T-cell (primary cell): ENCODE measurements at places on chromosomes 13 and 19. TPM values are rescaled to one million over a fixed set of nuclear protein-coding genes. Genes with fewer than 3 reads are reported as not detected.

NKPD1 gene
- total RNA-seq, result 1.3 TPM

EXOC3L2 gene
- total RNA-seq, result not detected

- no peak for DNase-seq
Observed at GRCh38 chr19:9166846-9167245, 11.9 kb upstream of the OR7D2 start.

DNA sequence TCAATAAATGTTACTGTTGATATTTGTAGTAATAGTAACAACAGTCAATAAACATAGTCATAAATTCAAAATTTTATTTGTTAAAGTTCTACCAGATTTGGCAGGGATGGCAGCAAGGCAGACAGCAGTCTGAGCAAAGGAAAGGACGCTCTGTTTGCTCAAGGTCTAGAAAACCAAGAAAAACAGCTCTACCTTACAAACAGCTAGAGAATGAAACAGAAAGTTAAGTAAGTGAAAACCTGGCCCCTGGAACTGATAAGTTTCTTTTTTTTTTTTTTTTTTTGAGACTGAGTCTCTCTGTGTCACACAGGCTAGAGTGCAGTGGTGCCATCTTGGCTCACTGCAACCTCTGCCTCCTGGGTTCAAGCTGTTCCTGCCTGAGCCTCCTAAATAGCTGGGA lies 27.9 kb downstream of the ENOX1 start:
- DNase-seq, result no peak

SPACA4 gene
- total RNA-seq, result not detected

REX1BD gene
- total RNA-seq, result 150 TPM

FGF21 gene
- total RNA-seq, result not detected

- no peak for DNase-seq
Observed at GRCh38 chr13:49373716-49374115, 70.1 kb downstream of the CAB39L start.

DNA sequence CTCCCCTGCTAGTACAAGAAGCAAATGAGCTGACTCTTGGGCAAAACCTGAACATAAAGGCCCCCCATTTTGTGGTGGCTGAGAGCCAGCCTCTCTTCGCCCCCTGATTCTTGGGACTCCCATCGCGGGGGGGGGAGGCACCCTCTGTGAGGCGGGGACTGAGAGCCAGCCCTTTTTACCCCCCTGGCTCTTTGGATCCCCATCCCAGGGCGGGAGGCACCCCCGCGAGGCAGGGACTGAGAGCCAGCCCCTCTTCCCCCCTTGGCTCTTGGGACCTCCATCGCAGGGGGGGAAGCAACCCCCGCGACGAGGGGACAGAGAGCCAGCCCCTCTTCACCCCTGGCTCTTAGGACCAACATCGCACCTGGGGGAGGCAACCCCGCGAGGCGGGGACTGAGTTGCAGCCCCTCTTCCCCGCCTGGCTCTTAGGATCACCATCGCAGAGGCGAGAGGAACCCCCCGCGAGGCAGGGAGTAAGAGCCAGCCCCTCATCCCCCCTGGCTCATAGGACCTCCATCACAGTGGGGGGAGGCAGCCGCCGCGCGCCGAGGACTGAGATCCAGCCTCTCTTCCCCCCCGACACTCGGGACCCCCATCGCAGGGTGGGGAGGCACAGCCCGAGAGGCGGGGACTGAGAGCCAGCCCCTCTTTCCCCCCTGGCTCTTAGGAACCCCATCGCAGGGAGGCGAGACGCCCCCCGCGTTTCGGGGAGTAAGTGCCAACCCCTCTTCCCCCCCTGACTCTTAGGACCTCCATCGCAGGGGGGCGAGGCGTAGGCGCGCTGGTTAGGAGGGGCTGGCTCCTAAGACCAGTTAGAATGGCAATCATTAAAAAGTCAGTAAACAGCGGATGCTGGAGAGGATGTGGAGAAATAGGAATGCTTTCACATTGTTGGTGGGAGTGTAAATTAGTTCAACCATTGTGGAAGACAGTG lies 2428.4 kb upstream of the PCDH20 start:
- no peak for DNase-seq

- DNase-seq, result no peak
Observed at GRCh38 chr13:25733001-25733491, 318.8 kb downstream of the SHISA2 start.

DNA sequence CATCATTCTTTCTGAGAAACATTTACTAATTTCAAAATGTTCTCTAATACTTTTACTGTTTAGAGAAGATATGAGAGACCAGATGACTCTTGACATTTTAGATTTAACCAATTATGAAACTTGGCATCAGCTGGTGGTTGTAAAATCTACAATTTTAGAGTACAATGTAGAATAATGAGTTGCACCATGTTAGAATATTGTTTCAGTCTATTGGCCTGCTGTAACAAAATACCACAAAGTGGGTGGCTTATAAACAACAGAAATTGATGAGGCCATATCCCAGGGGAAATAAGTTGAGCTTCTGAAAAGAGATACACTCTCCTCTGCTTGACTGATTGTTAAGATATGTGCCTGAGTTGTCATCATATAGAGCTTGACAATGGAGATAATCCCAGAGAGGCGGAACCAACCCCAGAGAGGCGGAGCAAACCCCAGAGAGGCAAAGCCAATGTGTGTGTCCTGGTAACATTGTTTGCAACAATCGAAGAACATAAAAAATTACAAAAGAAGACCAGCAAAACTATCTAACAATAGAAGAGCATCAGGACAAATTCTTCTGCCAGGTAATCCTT lies 373.0 kb upstream of the SLITRK1 start:
- DNase-seq, result no peak

DNA sequence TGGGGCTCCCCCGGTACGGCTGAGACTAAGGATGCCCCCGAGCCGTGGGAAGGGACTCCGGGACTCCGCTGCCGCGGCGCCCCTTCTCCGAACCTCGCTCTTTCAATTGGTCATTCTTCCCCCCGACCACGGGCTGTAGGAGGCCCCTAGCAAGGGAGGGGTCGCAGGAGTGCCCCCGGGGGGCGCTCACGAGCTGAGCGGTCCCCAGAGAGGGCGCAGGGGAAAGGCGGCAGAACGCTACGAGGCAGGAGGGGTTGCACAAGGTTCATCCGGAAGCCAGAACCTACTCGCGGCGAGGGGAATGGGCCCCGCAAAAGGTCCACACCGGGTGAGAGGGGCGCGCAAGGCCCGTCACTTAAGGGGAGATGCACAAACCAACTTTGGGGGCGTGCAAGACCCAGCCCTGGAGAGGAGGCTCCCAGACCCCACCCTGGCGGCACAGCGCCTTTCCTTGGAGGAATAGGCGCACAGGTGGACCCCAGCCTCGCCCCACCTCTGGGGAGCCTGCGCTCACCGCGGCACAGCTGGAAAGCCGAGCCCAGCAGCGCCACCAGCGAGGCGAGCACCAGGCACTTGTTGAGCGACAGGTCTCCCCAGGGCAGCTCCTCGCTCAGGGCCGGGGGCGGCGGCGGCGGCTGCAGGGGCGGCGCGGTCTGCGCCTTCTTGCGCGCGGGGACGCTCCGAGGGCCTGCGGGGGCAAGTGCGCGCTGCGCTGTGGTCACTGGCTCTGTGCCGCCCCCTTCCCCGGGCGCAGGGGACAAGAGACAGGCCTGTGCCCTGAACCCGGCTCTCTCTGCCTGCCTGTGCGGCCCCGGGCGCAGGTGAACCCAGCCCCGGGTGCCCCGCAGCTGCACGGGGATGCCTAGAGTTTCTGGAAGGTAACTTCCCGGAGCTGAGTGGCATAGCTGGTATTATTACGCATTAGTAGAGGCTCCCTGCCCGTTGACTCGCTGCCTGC lies 2.8 kb downstream of the JSRP1 start:
- DNase-seq, result peak; percentile 47

IFNL4 gene
- total RNA-seq, result not detected

LRRC63 gene
- total RNA-seq, result 0.82 TPM

DNA sequence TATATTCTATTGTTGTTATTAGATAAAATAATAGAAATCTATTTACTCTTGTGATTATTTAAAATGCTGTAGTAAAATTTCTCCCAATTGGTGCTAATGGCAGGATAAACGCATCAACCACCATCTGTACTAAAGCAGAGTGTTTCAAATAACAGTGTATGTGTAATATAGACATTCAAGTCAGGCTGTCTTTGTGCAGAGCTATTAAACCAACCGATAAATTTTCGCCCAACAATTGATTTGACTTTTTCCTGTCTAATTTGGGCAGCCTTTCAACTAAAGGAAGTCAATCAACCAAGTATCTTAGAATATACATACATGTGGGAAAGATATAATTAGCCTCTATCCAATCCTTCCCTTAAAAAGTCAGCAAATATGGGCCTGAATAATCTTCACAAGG lies 5.8 kb downstream of the AMER2 start:
- no peak for DNase-seq

DNA sequence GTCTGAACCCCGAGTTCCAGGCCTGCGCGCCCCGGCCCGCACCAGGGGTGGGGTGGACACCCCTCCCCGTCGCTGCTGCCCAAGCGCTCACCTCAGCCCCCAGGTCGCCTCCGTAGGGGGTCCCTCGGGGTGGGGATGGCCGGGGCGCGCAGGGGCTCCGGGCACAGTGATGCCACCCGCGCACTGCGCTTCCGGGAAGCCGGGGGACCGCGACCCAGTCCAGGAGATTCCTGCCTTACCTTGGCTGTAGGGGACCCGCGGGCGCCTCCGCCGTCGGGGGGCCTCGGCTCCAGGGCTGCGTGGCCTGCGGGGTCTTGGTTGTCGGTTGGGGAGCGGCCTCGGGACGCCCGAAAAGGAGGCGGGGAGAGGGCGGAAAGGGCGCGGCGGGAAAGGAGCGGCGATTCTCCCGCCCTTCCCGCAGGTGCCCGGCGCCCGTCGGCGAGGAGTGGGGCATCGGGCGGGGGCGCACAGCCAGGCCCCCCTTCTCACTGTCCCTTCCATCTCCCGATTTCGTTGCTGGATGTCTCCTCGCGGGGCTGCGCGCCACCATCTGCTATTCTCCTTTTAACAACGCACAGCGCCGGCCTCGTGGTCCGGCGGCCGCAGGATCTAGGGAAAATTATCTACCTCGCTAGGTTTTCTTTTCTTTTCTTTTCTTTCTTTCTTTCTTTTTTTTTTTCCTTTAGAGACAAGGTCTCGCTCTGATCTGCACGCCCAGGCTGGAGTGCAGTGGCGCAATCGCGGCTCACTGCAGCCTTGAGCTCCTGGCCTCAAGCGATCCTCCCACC lies at the start of gene KEAP1:
KEAP1 (minus strand) TSS at position 355 of the 788 bp plus-strand sequence. CDS start 3,323 bp downstream, outside the sequence.
- no peak for DNase-seq

DNA sequence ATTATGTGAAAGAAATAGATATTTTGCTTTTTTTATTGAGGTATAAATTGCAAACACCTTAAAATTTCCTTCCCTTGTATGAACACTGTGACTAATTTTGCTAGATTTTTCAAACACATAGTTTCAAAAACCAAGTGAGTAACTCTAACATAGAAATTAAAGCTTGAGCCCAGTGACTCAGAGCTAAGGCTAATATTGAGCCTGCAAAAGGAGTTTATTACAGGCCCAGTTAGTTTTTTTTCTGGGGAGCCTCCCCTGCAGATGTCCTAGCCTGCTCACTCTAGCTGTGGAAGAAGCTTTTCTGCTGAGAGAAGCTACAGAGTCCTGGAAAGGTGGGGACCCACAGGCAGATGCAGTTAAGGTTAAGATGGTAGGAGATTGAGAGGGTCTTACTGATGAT lies 3.4 kb downstream of the ZNF430 start:
- DNase-seq, result no peak

KASH5 gene
- total RNA-seq, result 0.26 TPM

GRCh38 chr19:32104153-32104849 lies 241.1 kb upstream of the ZNF507 start:
- no peak for DNase-seq

BTBD2 gene
- 76.1 TPM for total RNA-seq

DNA sequence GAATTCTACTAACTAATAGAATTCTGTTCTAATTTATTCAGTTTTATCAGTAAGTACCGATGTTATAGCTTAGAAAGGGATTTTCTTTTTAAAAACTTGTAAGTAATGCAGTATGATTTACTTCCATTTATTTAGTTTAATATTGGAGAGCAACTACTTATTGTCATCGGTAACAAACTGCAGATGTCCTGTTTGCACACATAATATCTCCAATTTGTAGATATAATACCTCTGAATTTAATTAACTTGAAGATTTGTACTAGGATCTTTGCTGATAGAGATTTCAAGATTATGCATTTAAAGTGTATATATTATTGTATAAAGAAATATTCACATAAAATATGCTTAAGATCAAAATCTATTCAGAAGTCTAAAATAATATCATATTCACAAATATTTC lies 356.7 kb downstream of the PCDH17 start:
- no peak for DNase-seq

GRCh38 chr19:38320969-38321339 lies 1.3 kb downstream of the KCNK6 start:
- no peak for DNase-seq

DNA sequence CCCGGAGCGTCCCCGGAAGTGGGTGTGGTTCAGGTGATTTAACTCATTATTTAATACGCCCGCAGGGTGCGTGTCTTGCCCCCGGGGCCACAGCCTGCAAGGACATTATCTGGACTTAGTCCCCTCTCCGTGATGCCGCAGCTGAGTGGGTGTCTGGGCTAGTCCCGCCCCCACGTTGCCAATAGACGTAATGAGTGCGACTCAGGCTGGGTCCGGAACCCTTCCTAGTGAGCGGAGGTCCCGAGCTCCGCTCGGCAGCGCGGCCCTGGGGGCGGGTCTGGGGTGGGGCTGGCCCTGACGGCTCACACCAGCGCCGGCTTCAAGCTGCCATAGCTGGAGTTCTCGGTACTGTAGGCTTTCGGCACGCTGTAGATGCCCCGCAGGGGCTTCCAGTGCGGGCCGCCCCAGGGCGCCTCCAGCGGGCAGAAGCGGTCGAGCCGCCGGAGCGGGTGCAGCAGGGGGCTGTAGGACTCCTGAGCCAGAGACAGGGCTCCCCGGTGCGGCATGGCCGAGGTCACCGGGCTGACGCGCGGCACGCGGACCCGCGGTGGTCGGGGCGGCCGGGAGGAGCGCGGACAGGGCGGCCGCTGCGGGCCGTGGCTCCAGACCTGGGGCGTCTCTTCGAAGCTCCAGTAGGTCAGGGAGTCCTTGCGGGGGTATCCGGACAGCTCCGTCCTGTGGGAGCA lies 918 bp upstream of the LHB start:
- peak; percentile 77 for DNase-seq

MAMSTR gene
- 1.1 TPM for total RNA-seq

DNA sequence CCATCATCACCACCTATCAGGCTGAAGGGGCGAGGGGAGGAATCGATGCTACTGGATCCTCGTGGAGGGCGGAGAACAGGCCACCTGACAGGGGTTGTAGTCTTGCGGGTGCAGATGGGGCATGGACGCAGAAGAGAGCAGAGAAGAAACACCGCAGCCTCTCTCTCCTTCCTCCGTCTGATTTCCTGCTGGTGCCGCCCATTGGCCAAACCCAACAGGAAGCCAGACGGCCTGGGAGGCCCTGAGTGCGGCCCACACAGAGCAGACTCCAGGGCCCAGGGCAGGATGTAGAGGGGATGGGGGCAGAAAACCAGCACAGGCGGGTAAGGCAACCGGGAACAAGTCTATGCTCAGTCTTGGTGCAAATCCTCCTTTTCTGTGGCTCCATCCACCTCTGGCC lies 15.4 kb downstream of the CEBPA start:
- DNase-seq, result peak; percentile 11

- DNase-seq, result no peak
Observed at GRCh38 chr19:39426170-39426569, 9.6 kb downstream of the RPS16 start.
